ENCODE measurements at places on chromosomes 12 and 14.
A peak's percentile ranks its signal among the peaks of the same experiment; 100 is the strongest.

GRCh38 chr14:68325267-68325807 lies 467.5 kb downstream of the ZFP36L1 start:
- no peak for DNase-seq

- DNase-seq = no peak
Measured at GRCh38 chr12:113244478-113244958, 23.3 kb downstream of the TPCN1 start.

DNA sequence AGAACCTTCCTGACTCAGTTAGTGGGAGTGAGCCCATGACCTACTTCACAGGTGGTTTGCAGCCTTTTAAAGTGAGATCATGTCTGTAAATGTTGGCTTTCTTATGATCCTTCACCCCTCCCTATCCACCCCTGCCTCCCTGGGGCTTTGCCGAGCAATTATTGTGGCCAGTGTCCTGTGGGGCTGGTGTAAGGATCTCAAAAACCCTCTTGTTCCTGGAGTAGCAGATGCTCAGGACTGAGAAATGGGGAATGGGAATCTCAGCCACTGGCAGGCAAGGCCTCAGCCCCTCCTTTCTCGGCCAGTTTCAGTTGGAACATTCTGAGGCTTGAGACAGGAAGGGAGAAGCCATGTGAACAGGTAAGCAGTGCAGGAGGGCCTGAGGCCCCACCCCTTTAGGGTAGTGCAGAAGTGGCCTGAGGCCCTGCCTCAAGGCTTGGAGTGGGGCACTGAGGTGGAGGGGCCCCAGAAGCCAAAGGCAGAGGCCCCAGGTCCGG lies 53.8 kb downstream of the PLEKHG3 start:
- no peak for DNase-seq

DNA sequence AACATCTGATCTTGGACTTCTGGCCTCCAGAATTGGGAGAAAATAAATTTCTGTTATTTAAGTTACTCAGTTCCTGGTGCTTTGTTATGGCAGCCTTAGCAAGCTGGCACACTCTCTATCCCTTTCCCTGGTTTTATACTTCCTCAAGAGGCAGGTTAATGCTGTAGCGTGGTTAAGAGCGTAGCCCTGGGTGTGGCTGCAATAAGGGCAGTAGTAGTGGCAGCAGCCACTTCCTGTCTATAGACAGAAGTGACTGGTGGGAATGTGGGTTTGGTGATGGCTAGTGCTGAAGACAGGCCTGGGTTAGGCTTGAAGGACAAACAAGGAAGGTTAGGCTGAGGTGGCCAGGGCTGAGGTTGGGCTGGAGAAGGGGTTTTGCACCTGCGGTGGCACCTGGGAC lies 3.6 kb upstream of the LGALS3 start:
- no peak for DNase-seq

DNA sequence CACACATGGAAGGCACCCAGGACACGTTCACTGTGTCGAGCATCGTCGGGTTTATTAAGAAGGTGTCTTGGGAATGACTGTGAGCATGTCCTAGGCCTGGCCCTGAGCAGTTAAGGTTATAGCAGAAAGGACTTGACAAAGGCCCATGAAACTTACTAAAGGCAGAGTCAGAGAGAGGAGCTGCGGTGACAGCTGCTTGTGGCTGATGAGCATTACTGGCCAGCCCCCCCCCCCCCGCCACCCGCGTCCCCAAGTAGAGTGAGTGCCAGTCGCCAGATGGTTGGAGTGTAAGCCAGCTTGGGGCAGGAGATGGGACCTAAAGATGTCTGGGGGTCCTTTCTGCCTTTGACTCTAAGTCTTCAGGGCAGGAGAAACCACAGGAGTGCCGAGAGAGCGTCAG lies 169.9 kb downstream of the TSPAN9 start:
- DNase-seq = no peak

DNA sequence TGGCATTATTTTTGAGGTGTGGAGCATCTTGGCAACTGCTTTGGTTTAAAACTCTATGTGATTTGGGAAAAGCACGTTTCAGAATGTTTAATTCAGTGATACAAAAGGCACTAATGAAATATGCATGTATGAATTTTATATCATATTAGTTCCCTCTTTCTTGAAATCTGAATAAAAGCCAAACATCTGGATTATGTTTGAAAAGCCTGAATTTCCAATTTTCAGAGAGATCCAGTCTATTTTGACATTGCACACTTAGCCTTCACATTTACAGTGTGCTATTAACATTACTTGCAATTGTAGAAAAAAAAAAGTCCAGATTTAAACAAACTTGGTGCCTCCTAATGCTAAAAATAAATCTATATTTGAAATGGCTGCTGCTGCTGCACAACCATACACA lies 219.1 kb upstream of the NPAS3 start:
- DNase-seq = no peak

- DNase-seq = no peak
Measured at GRCh38 chr12:67918441-67918840, 70.8 kb upstream of the IFNG-AS1 start.

GRCh38 chr14:104588066-104588857 lies 8.7 kb downstream of the C14orf180 start:
- DNase-seq = no peak

DNA sequence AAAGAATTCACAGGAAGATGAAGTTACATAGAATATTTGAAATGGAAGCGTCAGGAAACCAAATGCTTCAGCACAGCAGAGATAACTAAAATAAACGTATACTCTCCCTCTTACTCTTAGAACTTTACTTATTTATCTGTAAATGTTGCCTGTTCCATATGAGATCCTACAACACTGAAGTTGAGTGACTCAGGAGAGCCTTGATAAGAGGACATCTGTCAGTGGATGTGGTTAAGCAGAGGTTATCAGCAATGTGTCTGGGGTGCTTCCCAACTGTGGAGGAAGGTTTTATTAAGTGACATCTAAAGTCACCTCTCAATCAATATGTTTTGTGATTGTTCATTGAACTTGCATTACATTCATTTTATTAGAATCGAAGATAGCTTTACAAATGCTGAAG lies 81.9 kb downstream of the NEDD1 start:
- no peak for DNase-seq

DNA sequence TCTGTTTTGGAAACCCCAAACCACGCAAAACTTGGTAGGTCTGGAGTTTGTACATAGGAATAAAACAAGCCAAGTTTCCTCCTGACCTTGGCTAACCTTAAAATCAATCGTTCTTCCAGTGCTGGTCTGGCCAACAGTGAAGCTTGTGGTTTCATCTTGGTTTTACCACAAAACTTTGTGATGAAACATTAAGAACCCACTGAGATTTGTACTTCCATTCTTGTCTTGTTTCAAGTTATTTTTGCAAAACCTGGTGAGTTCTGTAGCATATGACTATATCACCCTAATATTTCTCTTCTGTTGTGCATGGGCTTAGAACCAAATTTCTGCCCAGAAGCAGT lies 26.4 kb downstream of the SIX1 start:
- no peak for DNase-seq

- no peak for DNase-seq
Measured at GRCh38 chr12:42196723-42197603, 41.1 kb downstream of the YAF2 start.

- no peak for DNase-seq
Measured at GRCh38 chr12:124551268-124552144, 15.9 kb downstream of the NCOR2 start.

GRCh38 chr14:74217672-74218448 lies 21.4 kb upstream of the VSX2 start:
- peak; percentile 88 for DNase-seq

DNA sequence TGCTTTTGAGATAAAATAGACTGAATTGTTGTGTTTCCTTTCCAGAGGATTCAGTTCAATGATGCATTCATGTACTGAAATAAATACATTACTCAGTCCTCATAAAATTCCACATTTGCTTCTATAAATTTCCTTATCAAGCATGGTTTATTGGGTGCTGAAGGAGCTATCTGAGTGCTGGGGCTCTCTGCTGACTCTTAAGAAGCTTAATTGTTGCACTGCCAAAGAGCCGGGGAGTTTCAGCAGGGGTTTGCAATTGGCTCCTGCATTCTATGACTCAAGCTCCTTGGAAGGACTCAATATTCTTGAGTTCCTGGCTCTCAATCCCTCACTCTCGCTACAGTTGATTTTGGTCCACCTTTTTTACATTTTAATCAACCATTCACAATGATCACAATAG lies 69.8 kb upstream of the PYGL start:
- DNase-seq = no peak

GRCh38 chr12:50747817-50748216 lies 16.1 kb upstream of the ATF1 start:
- DNase-seq = no peak

GRCh38 chr12:75759842-75760572 lies 248.6 kb upstream of the KRR1 start:
- no peak for DNase-seq

DNA sequence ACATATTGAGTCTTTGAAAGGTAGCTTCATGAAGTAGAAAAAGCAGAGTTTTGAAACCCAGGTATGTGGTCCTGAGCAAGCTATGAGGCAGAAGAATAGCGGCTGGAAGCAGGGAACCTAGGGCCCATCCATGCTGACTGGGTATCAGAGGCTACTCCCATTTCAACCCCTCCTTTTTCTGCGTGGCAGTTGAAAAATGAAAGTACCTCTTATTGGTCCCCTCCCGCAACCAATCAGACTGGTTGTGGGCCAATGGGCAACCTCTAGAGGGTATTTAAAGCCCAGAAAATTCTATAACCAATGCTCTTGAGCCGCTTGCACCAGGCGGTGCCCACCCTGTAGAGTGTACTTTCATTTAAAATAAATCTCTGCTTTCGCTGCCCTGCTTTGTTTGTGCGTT lies 1.6 kb upstream of the SNRPF start:
- no peak for DNase-seq

DNA sequence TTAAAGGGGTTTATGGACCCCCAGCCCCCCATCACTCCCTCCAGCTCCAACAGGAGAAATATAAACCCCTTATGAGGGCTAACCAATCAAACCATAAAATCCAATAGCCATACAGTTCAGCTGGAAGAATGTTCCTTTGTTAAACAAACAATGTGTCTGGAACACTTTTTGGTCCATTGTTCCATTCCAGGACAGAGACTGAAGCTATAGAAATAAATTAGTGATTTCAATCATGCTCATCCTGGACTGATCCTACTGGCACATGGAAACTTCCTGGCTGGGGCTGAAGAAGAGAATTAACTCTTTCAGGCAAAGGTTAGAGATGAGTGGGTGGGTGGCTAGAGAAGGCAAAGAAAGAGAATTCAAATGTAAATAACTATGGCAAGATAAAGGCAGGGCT lies 63.4 kb downstream of the ANO2 start:
- DNase-seq = no peak

- DNase-seq = no peak
Measured at GRCh38 chr14:42437809-42438208, 831.1 kb downstream of the LRFN5 start.

Data from stimulated activated naive CD8-positive, alpha-beta T cell treated with anti-CD3 and anti-CD28 coated beads, Interleukin-15, Interleukin-2, amounts not matched to agents 100 U/mL and 50 U/mL, for 24 hours (primary cell).